Skeletal muscle tissue (tissue), 5 donors: ENCODE measurements at places on chromosomes 13 and 19. TPM values are rescaled to one million over a fixed set of nuclear protein-coding genes. Genes with fewer than 3 reads are reported as not detected.

ZNF486 gene
- 8.4 TPM for total RNA-seq

LYL1 gene
- 13.6 TPM for total RNA-seq

FUT3 gene
- total RNA-seq: not detected

LEUTX gene
- not detected for total RNA-seq

SLC25A15 gene
- 14.6 TPM for total RNA-seq

UNC13A gene
- total RNA-seq: not detected

BRSK1 gene
- 0.52 TPM for total RNA-seq

ZNF723 gene
- total RNA-seq: not detected

SERPINE3 gene
- total RNA-seq: not detected

SPRED3 gene
- not detected for total RNA-seq

PPP1R15A gene
- 26.1 TPM for total RNA-seq

LNX2 gene
- 4.2 TPM for total RNA-seq

YJEFN3 gene
- 0.52 TPM for total RNA-seq

METTL21C gene
- 29.7 TPM for total RNA-seq

ZNF331 gene
- 6.3 TPM for total RNA-seq

BLOC1S3 gene
- 4.2 TPM for total RNA-seq

TTC9B gene
- not detected for total RNA-seq

IGFL2 gene
- total RNA-seq: not detected

GRIK5 gene
- total RNA-seq: 1.0 TPM

ZNF320 gene
- 6.3 TPM for total RNA-seq

FCER2 gene
- under 0.01 TPM for total RNA-seq

GPALPP1 gene
- 15.1 TPM for total RNA-seq

LILRB3 gene
- total RNA-seq: 4.2 TPM

GZMM gene
- total RNA-seq: not detected

IGFLR1 gene
- total RNA-seq: 3.1 TPM

FAM124A gene
- 0.52 TPM for total RNA-seq

ARHGAP35 gene
- total RNA-seq: 30.3 TPM

ZNF442 gene
- total RNA-seq: 4.2 TPM

C19orf67 gene
- not detected for total RNA-seq

CGB2 gene
- not detected for total RNA-seq

HSD17B14 gene
- 0.52 TPM for total RNA-seq

ZNF729 gene
- total RNA-seq: not detected

PSPN gene
- total RNA-seq: 1.0 TPM

GPR18 gene
- under 0.01 TPM for total RNA-seq

EXOC3L2 gene
- total RNA-seq: 2.1 TPM

ZNF180 gene
- 5.7 TPM for total RNA-seq

RDH8 gene
- not detected for total RNA-seq

PNMA8B gene
- 3.7 TPM for total RNA-seq

KIR2DL3 gene
- total RNA-seq: not detected

ATP8A2 gene
- 2.1 TPM for total RNA-seq

NEK3 gene
- total RNA-seq: 4.7 TPM

PEG3 gene
- 126 TPM for total RNA-seq

UBE2L5 gene
- not detected for total RNA-seq

FXYD3 gene
- total RNA-seq: not detected

ZNF571 gene
- total RNA-seq: 4.7 TPM

OBI1 gene
- total RNA-seq: 13.6 TPM

KIR2DL4 gene
- total RNA-seq: not detected

C19orf25 gene
- total RNA-seq: 11.5 TPM

CACNG7 gene
- not detected for total RNA-seq

CRLF1 gene
- total RNA-seq: 2.6 TPM

TJP3 gene
- not detected for total RNA-seq

ELAVL1 gene
- 16.7 TPM for total RNA-seq

PLK5 gene
- total RNA-seq: not detected

CD33 gene
- 0.52 TPM for total RNA-seq

TUBA3C gene
- total RNA-seq: not detected

KIR3DL1 gene
- not detected for total RNA-seq
